Mammary microvascular endothelial cell (primary cell): ENCODE measurements at places on chromosomes 2 and 18. TPM values are rescaled to one million over a fixed set of nuclear protein-coding genes. Genes with fewer than 3 reads are reported as not detected.

Gene CFAP65
- not detected in 2 replicates for total RNA-seq

Gene CDCA7
- 21.0 and 22.5 TPM in 2 replicates for total RNA-seq

Gene REG3A
- total RNA-seq, result not detected in 2 replicates

Gene ANKRD62
- not detected in 2 replicates for total RNA-seq

Gene PDE1A
- 0.10 and 0.20 TPM in 2 replicates for total RNA-seq

Gene MEP1B
- total RNA-seq, result not detected in 2 replicates

Gene STK17B
- 8.1 and 8.5 TPM in 2 replicates for total RNA-seq
